Urothelium cell line (cell line): ENCODE measurements at places on chromosomes 6 and 20.

DNA sequence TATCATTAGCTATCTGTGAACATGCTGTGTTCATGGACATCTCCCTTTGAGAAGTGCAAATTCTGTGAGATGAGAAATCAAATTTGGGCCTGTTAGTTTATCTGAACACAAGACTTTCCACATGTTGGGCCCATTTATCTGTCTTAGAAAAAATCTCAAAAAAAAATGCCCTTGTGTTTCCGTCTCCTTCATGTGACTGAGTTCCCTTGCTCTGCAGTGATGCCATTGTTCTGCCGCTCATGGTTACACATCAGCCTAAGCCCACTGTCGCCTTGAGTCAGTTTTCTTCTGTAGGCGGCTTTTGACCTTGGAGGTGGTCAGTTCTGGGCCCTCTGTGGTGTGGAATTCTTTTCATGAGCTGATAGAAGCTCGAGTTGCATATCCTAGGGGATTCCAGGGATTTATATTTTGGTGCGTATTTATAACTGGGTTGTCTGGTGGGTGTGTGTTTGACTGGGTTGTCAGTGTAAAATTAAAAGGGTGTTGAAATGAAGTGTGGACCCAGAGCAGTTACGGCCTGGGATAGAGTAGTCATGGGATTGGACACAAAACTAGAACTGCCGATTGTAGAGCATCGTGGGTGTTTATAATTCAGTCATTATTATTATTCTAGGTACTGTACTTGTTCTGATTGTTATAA, 156.7 kb downstream of the JARID2 start:
- DNase-seq: no peak

- no peak for DNase-seq
Observed at GRCh38 chr6:37903351-37904340, 84.1 kb downstream of the ZFAND3 start.

DNA sequence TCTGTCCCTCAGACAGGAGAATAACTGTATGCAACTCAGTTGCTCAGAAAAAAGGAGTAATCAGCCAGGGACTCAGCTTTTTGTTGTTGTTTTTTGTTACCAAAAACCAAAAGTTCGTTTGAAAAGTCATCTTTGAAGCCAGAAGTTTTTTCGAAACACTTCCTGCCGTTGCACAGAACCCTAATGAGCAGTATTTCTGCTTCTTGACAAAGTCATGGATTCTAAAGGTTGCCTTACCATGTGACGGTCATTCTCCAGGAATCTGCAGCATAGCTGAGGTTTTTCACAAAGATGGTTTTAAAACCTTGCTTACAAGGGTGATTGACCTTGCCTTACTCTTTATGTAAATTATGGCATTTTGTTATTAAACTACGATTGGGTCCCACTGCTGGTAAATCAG, 1.9 kb downstream of the RAB32 start:
- peak; percentile 4 for DNase-seq

DNA sequence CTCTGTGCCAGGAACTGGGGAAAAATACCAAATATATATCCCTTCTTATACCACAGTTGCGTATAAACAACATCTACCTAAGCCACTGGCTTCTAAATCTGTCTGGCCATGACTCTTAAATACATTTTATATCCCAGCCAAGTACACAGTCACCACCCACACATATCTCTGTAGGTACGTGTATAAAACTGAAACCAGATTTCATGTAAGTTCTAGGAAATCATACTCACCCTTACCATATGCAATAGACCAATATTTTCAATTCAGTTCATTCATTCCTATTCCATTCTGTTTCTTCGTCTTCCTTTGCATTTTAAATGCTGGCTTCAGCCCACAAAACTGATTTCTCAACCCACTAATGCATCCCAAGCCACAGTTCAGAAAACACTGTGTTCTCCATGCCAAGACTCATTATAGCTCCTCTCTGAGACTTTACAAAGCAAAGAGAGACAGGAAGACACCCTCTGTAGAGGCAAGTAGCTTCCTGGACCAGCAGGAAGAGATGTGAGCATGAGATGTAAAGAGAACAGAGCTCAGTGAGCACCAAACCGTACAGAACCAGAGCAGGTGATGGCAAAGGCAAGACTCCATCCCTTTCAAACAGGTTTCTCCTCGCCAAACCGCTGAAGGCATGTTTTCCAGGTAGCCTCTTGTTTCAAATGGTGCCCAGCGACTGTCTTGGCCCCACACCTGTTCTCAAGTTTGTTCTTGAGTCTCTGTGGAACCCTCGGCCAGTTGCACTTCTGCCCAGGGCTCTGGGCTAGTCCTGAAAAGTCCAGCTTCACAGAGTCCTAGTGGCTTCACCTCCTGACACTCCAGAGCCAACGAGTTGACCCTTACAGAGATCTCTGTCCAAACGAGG, 18.7 kb downstream of the FAM50B start:
- no peak for DNase-seq

DNA sequence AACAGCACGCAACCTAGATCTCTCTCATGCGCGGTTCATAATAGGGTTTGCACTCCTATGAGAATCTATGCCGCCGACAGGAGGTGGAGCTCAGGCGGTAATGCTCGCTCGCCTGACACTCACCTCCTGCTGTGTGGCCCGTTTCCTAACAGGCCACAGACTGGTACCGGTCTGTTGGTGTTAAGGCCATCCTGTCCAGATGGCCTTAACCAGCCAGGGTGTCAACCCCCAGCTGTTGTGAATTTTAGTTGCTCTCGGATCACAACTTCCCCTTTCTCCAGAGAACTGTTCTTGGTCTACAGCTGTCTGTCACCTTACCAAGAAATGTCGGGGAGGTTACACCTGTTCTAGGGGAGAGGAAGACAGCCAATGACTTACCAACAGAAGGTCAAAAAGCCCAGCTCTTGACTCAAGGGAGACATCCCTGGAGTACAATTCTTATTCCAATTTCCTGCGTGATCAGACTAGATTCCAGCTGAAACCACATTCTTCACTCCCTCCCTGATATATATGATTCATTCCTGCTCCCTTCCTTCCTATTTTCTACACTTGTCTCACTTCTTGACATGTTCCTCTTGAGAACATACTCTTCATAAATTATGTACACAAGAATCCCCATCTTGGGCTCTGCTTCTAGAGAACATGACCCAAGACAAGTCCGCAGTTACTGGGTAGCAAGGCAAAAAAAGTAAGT, 23.1 kb upstream of the DNAAF9 start:
- DNase-seq: no peak

- no peak for DNase-seq
Observed at GRCh38 chr6:20427856-20428255, 26.2 kb downstream of the E2F3 start.

GRCh38 chr6:4672772-4673171, 103.4 kb upstream of the CDYL start:
- DNase-seq: no peak

DNA sequence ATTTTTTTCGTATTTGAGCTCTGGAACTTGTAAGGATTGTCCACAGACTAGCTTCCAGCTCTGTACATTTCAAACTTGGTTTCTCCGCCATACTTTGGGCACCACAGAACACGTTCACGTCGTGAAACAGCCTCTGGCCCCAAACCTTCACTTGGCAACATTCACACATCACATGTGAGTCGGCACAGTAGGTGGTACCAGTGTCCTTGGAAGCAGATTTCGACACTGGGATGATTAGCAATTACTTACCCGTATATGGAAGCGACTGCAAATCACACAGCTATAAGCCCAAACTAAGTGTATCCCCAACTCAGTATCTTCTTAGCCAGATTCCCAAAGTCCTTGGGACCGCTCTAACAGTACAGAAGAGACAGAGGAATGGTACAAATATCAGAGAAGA, 60.2 kb downstream of the MAFB start:
- DNase-seq: no peak

DNA sequence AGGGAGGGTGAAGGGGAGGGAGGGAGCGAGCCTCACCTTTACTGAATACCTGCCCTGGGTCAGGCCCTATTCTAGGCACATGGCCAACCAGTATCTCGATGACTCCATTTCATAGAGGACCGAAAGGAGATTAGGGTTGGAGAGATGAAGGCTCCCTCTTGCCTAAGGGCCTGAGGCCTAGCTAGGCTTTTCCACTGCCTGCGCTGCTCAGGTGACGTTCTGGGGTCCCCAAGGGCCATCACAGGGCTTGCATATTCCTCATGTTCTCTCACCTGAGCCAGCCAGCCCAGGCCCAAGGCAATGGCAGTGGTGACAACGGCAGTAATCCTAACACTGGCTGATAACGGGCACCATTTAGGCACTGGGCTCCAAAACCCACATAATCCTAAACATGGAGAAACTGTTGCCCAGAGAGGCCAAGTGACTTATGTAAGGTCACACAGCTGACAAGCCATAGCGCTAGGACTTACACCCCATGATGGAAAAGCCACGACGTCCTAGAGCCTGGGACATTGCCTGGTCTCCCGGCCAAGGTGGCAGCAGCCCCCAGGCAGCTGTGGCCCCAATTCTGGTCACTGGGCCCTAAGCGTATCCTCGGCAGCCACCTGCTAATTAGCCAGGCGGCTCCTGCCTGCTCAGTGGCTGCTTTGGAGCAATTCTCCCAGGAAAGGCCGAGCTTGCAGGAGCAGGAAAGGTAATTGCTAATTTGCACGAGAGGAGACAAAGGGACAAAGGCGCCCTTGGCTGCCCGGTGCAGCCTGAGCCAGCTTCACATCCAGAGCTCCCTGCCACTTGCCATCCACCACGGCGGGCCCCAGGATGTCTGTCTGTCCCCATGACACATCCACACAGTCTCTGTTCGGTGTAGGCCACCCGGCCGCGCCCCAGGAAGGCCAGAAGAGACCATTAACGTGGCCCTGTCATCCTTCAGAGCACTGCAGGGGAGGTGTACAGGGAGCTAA, 21.5 kb downstream of the NOL4L start:
- no peak for DNase-seq

DNA sequence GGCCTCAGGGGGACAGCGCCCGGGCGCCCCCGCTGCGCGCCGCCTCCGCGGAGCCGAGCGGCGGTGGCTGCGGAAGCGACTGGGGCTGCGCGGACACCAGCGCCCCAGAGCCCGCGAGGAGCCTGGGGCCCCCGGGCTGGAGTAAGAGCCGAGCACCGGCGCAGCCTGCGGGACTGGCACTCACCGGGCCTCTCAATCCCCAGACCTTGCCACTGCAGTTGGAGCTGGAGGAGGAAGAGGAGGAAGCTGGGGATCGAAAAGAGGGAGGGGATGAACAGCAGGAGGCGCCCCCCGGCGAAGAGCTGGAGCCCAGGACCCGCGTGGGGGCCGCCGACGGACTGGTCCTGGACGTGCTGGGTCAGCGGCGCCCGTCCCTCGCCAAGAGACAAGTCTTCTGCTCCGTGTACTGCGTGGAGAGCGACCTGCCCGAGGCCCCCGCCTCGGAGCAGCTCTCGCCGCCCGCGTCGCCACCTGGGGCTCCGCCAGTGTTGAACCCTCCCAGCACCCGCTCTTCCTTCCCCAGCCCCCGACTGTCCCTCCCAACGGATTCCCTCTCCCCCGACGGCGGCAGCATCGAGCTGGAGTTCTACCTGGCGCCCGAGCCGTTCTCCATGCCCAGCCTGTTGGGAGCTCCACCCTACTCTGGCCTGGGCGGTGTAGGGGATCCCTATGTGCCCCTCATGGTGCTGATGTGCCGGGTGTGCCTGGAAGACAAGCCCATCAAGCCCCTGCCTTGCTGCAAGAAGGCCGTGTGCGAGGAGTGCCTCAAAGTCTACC, 590 bp downstream of the RNF217 start:
- DNase-seq: peak; percentile 46

- no peak for DNase-seq
Observed at GRCh38 chr6:24408719-24409410, 6.1 kb downstream of the MRS2 start.
